ENCODE measurements at places on chromosomes 12 and 14.

DNA sequence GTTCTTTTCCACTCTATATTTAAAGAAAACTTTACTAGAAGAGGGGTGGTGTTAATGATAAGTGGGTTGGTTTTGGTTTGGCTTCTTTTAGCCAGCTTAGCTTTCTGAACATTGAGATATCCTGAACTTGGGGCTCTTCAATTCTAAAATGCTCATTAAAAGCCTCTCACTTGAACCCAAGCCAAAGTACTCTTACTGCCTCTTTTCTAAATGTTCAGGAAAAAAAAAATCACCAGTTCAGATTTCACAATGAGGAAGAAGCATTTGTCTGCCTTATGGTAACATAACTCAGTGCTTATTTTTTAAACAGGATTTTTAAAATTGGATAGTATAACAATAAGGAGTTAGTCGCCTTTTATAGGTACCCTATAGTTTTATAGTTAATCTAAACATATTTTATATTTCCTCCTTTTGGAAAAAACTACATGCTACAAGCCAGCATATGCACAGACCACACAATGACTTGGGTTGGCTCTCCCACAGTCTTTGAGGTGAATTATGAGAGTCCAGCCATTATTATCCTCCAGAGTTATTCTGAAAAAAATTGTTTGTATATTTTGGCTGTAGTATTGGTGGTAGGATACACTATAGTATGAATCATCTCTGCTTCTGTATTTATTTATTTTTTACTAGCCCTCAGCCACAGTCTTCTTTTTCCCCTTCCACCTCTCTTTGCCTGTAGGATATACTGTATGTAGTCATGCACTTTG is 195.5 kb upstream of the TMPO start:
- DNase-seq: no peak

DNA sequence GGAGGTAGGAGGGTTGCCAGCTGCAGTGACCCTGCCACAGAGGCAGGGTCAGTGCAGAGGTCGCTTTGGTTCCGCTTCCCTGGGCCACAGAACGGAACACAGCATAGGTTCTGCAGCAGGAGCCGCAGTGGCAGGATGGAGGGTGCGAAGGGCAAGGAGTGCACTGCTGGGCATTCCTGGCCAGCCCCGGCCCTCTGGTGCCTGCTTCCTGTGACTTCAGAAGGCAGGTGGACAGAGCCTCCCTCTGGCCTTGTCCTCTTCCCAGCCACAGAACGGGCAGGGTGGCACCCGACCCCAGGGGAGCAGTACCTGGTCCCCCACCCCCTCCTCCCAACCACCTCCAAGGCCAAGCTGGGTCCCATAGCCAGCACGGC is 37.7 kb downstream of the SLC8B1 start:
- no peak for DNase-seq

DNA sequence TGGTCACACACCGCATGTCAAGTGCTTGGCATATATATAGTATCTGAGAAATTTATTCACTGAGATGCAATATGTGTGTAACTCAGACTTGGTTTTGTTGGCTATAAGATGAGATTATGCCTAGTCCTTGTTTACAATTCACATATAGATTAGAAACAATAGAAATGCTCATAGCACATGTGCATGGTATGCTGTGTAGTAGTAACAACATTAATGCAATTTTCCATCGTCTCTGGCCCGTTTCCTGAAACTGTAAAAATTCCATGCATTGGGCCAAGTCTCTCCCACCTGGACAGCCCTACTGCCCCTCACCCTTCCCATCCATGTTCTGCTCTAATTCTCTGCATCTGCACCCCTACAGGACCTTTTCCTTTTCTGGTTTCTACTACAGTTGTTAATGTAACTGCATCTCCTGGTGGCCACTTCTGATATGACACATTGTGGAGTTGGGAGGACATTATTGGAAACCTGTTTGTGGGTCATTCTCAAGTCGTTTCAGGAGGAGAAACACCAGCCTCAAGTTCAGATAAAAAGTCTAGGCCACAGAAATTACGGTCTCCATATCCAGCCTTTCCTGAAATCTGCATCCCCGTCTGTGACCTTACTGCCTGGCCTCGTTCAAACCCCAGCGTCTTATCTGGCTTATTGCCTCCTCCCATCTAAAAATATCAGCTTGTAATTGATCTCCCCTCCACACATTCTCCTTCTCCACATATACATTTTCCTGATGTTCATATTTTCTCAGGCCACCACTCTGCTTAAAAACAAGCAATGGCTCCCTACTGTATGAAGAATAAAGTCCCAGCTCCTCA is 37.5 kb downstream of the EMP1 start:
- DNase-seq: no peak

GRCh38 chr14:22282417-22282816 is 306.6 kb downstream of the DAD1 start:
- no peak for DNase-seq

DNA sequence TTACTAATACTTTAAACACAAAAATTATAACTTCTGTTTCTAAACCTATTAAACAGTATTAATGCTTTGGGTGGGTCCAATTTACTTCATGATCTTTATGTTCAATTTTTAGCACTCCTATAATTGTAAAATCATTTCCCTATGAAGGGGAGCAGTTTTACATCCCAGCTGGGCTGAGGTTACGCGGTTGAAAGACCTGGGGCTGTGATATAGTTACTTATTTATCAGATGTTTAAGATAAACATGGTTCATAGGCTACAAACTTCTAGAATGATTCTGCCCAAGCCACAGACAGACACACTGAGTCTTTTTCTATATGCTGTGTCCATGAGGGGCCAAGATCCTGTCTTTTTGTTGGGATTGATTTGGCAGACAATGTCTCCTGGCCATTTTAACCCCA is 44.4 kb downstream of the DYRK2 start:
- no peak for DNase-seq

GRCh38 chr14:64074961-64075612 is 219.1 kb downstream of the ESR2 start:
- DNase-seq: no peak

- DNase-seq: no peak
Measured at GRCh38 chr12:80862531-80862930, 75.2 kb downstream of the LIN7A start.

DNA sequence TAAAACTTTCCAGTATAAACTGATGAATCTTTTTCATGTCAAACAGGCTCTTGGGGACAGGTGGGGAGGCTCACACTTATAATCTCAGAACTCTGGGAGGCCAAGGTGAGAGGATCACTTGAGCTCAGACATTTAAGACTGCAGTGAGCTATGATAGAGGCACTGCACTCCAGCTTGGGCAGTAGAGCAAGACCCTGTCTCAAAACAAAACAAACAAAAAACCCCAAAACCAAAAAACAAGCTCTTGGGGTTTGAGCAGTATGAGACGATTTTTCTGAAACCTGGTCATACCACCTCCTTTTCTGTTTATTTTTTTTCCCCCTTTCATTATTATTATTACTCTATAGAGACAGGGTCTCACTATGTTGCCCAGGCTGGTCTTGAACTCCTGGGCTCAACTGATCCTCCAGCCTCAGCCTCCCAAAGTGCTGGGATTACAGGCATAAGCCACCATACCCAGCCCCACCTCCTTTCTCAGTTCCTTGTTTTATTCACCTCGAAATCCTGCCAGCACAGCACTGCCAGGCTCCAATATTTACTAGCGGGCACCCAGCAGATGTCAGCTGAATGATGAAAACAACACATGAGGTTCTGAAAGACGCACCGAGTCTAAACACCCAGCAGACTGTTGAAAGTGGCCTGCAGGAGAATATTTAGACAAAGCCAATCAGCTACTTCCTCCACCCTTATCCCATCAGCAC is 19.5 kb upstream of the CDK17 start:
- no peak for DNase-seq

DNA sequence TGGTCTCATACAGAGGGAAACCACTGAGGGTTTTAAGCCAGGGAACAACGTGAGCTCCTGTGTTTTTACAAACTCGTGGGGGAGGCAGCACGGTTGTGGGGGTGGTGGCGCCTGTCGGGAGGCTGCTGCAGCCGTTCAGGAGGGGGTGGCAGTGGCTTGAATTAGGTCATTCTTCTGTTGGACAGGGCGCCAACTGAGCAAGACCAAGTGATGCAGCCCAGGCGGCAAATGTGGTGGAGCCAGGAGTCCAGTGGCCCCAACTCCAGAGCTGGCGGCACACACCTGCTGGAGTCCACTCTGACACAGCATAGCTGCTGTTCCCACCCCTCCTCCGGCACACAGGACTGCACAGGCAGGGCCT is 27.8 kb downstream of the FBRSL1 start:
- peak; percentile 32 for DNase-seq

DNA sequence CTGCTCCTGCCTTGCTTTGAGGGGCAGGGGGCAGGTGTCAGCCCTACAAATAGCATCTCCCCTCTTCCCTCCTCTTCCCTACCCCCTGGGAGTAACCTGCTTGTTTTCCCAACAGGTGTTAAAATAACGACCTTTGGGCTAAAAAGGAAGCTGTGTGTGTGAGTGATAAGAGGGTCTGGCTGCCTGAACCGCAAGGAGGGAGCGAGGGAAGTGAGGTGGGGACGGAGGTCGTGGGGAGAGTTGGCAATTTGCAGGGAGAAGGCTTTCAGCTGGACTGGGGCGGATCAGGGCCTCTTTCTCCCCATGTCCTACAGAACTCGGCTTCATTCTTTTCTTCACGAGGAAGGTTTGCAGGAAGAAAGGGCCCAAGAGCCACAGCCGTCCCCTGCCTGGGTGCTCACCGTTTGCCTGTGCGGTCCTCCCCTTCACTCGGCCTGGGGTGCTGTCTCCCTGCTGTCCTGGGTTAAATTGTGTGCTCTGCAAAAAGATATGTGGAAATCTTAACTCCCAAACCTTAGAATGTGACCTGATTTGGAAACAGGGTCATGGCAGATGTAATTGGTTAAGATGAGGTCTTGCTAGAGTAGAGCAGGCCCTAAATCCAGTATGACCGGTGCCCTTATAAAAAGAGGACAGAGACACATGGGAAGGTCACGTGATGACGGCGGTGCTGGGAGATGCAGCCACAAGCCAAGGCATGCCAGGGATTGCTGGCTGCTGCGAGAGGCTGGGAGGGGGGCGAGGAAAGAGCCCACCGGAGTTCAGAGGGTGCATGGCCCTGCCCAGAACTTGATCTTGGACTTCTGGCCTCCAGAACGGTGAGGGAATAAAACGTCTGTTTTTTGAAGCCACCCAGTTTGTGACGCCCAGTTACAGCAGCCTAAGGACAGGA is 38.7 kb upstream of the NCOR2 start:
- DNase-seq: no peak

- no peak for DNase-seq
Measured at GRCh38 chr12:116954710-116955381, 44.1 kb downstream of the FBXW8 start.

GRCh38 chr14:59199614-59200013 is 11.1 kb downstream of the DAAM1 start:
- DNase-seq: no peak

- no peak for DNase-seq
Measured at GRCh38 chr14:104396682-104397470, 182.7 kb upstream of the C14orf180 start.

- no peak for DNase-seq
Measured at GRCh38 chr14:71647086-71647784, 285.0 kb upstream of the RGS6 start.

GRCh38 chr12:97300891-97301290 is 161.7 kb upstream of the RMST start:
- no peak for DNase-seq

- no peak for DNase-seq
Measured at GRCh38 chr14:21350539-21350938, 33.3 kb downstream of the SUPT16H start.

DNA sequence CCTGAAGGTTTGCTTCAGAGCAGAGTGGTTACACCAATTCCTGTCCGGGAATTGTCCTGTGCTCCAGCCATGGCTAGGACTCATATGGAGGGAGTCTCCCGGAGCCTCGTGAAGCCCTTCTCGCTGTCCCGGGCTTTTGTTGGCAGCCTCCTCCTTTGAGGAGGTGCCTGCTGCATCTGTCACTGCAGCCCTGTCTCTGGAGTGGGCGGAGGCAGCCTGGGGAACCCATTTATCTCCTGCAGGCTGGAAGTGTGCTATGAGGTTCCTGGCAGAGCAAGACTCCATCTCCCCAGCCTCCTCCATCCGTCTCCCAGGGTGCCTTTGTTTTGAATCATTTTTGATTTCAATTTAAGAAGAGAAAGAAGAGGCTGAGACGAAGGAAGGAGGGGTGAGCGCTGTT is 355.3 kb downstream of the GLT1D1 start:
- no peak for DNase-seq

GRCh38 chr12:42608196-42608825 is 18.8 kb upstream of the PRICKLE1 start:
- DNase-seq: no peak

DNA sequence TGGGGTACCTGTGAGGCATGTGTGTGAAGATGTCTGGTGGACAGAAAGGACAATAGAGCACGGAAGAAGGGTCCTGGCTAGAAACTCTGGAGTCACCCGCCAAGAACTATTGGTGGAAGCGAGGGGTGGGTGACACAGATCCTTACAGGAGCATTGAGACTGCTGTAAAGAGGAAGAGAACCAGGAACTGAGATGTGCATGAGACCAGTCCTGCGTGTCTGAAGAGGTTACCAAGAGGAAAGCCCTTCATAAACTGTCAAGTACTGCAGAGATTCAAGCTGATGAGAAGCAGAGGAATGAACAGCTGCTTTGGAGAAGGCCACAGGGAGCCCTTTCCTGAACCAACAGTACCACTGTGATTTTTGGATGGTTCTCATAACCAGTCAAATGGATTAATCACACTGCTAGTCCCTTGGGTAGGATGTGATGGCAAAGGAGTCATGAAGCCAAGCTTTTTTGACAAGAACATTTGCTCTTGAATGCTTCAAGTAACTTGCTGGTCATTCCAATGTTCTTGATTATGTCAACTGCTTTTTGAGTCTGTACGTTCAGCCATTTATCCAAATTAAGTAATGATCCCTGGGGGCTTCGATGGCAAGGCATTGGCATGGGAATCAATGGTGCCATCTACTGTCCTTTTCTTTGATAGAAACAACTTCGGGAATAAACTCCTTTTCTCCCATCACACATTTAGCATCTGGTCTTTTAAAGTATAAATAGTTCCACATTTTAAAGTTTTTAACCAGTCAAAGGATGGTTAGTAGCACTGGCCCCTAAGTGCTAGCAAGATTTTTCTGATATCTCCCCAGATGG is 42.9 kb downstream of the GPR135 start:
- no peak for DNase-seq

GRCh38 chr14:61480704-61481285 is 159.4 kb downstream of the PRKCH start:
- no peak for DNase-seq

GRCh38 chr12:72296389-72296788 is 24.2 kb downstream of the TRHDE start:
- DNase-seq: no peak

DNA sequence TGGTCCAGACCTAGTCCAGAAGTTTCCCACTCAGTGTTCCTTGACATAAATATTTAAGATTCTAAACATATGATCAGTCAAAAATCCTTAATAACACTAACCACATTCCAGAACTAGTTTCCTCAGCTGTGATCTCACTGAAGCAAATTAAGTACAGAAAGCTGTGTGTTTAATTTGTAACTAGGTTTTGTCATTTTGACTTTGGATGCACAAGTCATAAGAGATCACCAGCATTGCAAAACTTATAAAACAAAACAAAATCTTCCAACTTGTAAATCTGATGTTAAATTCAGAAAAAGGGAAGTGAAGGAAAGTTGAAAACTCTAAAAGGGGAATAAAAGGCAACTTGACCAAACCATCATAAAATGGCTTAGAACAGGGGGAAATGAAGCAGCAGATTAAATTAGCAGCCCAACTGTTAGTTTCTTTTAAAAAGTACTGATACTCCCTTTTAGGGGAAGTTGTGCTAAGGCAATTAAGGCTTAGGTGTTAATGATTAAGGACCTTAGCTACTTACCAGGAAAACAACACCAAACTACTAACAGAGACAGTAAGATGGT is 56.6 kb downstream of the SH2B3 start:
- DNase-seq: no peak

Data from midbrain (tissue), 1 donor.